ENCODE measurements at places on chromosomes 6 and 20. TPM values are rescaled to one million over a fixed set of nuclear protein-coding genes. Genes with fewer than 3 reads are reported as not detected.

DNA sequence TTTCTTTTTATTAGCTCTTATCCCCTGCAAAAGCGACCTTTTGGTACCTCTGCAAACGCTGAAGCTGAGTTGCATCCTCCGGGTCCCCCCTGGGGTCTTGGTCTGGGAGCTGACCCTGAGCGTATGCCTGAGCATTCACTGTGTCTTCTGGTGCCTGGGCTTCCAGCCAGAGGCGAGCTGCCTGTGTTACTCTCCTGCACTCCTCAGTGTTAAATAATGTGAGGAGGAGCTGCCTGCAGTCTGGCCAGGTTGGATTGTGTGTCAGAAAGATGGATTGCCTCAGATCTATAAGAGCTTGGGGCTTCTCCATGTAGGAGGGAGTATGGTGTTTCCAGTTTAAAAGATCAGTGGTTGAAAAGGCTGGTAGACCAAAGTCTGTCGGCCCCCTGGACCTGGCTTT is 8.7 kb upstream of the GMPR start:
- DNase-seq, result no peak

- DNase-seq, result no peak
These were observed 95.7 kb upstream of the BMP2 start for GRCh38 chr20:6671829-6672228.

SYCP2 gene
- 0.19 TPM for total RNA-seq

ENTPD6 gene
- total RNA-seq, result 4.2 TPM

VNN1 gene
- not detected for total RNA-seq
